ENCODE measurements at places on chromosomes 13 and 19.
A peak's percentile ranks its signal among the peaks of the same experiment; 100 is the strongest.

- DNase-seq = no peak
Measured at GRCh38 chr13:114115796-114116195, 16.6 kb downstream of the RASA3 start.

DNA sequence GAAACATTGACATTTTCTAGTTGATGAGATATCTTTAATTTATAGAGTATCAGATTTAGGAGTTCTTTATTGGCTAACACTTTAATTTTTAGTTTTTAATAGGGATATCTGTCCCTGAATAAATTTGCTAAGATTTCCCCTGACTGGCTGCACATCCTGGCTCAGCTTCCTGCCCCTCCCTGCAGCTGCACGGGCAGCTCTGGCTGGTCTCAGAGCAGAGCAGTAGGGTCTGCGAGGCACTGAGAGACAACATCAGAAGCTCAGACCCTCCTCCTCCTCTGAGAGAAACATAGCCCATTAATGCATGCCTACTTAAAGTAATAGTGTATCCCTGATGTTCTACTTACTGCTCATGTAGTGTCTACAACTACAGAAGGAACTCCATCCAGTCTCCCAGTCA, 139.2 kb downstream of the TNFSF13B start:
- no peak for DNase-seq

GRCh38 chr13:33743438-33744368, 74.2 kb upstream of the RFC3 start:
- DNase-seq = no peak

DNA sequence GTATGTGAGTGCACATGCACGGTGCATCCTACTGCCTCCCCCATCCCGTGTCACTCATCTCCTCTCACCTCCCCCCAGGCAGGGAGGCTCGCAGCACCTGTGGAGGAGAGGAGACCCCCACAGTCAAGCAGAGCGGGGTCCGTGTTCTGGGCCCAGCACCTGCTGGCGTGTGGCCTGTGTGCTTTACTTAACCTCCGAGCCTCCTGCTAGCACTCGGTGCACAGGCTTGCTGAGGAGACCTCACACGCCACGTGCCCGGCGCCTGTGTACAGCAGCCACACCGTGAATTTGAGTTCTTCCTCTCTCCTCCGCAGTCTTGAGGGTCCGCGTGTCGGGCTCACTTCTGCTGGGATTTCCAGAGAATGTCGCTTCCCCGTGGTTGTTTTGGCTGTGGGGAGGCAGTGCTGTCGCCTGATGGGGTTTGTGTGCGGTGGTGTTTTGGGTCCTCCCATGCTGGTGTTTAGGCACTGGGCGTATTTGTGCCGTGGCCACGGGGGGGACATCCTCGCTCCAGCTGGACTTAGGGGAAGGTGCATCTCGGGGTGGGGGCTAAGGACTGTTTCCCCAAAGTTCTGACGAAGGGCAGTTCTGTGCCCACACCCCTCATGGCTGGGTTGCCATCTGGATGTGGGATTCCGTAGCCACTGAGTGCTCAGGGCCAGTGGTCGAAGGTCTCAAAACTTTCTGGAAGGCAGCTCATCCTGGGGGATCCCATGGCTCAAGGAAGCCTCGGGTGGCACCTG, 34.8 kb upstream of the TMEM255B start:
- DNase-seq = no peak

DNA sequence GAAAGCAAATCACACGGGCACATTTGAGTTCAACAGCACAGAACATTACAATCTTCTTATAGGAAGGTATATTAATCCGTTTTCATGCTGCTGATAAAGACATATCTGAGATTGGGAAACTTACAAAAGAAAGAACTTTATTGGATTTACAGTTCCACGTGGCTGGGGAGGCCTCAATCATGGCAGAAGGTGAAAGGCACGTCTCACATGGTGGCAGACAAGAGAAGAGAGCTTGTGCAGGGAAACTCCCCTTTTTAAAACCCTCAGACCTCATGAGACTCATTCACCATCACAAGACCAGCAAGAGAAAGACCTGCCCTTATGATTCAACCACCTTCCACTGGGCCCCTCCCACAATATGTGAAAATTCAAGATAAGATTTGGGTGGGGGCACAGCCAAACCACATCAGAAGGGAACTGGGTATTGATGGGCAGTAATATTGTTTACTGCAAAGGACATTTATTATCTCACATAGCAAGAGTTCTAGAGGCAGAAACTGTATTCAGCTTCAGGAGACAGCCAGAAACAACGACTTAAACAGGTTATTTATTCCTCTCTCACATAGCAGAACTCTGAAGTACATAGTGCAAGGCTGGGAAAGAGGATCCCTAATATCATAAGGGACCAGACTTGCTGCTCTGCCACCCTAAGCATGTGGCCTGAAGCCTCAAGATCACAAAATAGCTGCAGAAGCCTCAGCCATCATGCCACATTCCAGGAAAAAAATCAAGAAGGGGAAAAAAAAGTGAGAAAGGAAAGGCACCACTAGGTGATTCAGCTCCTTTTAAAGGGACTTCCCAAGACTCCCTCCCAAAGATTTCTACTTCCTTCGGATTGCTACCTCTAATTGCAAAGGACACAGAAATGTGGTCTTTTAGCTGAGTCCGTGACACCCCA, 23.1 kb downstream of the FXYD5 start:
- DNase-seq = no peak

- DNase-seq = no peak
Measured at GRCh38 chr19:48455908-48456562, 661 bp downstream of the KCNJ14 start.

- peak; percentile 44 for DNase-seq
Measured at GRCh38 chr19:12647490-12648071, 19.0 kb downstream of the MAN2B1 start.

DNA sequence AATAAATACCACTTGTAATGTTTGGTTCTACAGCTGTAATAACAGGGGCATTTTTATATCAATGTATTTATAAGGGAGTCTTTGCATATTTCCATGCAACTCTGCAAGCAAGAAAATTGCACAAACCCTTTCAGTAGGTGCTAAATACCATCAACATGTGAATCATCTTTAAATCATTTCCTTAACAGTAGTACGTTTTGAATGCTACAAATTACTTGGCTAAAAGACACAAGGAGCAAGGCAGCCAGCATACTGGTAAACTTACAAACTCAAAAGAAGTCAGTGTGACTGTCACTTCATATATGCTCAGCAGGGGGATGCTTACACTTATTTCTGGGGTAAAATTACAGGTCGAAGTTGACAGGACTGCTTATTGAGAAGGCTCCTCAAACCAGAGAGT, 402.4 kb downstream of the EFNB2 start:
- peak; percentile 93 for DNase-seq

DNA sequence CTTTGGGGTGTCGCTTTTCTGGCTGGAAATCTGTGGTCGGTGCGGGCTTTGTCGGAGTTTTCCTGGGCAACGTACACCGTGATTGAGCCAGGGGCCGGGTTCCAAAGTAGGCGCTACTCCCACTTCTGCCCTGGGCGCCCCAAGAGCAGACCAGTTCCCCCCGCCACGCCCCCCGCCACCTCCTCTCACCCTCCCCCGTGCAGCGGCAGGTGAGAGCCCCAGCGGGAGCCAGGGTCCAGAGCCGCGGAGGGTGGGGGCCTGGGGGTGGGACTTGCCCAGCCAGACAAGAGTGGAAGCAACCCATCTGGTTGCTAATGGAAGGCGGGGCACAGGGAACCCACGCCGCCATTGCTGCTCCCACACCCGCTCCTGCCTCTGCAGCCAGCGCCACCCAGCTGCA, 2195.9 kb downstream of the PCDH9 start:
- no peak for DNase-seq

GRCh38 chr13:113506025-113506685, 15.6 kb upstream of the DCUN1D2 start:
- DNase-seq = no peak

DNA sequence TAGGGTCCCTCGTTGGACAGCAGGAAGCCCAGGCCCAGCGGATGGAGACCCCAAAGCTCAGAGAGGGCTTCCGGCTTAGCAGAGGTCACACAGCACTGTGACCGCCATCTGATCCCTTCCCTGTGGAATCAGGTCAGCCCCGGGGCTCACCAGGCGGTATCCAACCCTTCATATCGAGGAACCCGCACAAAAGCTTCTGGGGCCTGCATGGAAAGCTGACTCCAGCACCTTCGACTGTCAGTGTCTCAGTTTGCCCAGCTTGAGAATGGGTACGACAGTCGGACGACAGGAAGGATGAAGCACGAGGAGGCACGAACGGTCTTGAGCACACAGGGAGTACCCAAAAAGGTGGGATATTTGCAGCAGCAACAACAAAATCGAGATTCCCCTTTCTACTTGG, 2.6 kb downstream of the TLE5 start:
- DNase-seq = no peak

GRCh38 chr19:41876847-41877832, at the start of gene CD79A:
TSS of gene CD79A (plus strand) at chr19:41877279. CDS start at chr19:41877305, 26 bp downstream.
- DNase-seq = no peak

GRCh38 chr19:48333467-48334384, 8.4 kb downstream of the EMP3 start:
- DNase-seq = peak; percentile 92

DNA sequence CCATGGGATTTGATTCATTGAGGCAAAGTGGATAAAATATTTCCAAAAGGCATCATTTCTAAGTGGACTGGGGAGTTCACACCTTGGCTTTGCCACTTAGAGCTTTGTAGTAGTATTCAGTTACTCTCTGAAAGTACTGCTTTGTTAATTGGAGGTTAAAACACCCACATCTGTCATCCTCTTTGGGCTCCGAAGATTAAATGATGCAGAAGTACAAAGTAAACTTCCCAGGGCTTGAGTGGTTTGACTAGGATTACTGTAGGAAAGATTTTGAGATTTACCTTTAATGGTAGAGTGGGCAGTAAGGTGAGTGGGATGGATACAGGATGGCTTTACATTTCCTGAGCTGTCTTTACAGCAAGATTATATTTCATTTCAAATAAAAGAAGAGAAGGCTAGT, 42.4 kb downstream of the WASF3 start:
- no peak for DNase-seq

- no peak for DNase-seq
Measured at GRCh38 chr13:52991344-52992020, 37.1 kb upstream of the OLFM4 start.

- DNase-seq = no peak
Measured at GRCh38 chr13:98526182-98526512, 50.8 kb downstream of the STK24 start.

GRCh38 chr19:21698215-21698614, 69.2 kb downstream of the ZNF100 start:
- DNase-seq = peak; percentile 23

DNA sequence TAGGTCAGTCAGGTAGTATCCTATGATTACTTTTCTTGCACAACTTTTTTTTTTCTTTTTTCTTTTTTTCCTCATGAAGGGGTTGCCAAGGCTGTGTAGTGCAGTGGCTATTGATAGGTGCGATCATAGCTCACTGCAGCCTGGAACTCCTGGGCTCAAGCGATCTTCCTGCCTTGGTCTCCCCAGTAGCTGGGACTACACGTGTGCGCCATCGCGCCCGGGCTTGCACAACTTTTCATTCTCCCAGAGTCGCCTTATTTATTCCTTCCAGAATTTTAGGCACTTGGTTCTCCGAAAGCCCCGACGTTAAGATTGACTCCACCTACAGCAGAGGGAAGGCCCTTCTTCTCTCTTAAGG, 867 bp upstream of the ZNF613 start:
- DNase-seq = no peak

DNA sequence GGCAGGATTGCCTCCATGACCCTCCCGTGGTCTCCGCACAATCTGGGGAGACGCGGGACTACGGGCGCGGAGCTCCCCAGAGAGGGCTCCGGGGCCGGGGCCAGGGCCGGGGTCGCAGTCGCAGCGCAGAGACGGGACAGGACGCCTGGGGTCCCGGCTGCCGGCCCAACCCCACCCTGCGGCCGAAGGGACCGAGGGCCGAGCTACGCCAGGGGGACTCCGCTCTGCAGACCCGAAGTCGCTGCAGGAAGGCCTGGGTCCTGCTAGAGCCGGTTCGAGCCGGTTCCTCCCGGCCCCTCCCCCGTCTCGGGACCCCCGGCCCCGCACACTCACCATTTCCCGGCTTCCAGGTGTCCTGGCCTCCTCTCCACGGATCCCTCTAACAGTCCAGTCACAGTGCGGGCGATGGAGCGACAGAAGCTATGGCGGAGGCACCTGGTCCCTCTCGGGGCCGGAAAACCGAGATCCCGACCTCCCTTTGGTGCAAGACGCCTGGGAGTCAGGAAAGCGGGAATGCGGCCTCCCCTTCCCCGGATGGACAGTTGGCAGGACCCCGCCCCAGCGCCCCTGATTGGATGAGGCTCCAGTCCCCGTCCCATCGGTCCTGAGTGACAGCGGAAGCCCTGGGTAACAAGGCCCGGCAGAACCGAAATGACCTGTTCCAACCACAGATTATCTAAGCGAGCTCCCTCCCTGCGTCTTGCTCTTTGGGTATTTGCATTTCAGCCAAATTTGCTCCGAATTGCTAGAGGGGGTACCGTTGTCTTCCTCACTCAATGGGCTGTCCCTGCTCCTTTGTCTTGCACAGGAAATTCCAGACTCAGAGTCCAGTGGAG, at the start of gene ZNF625:
Gene ZNF625 (minus strand): TSS at position 512 of the 836 bp plus-strand sequence. CDS start 176 bp downstream, at position 336.
- DNase-seq = peak; percentile 93

GRCh38 chr13:73825143-73825542, 309.1 kb downstream of the KLF12 start:
- DNase-seq = no peak

GRCh38 chr19:29395111-29395733, 130.6 kb upstream of the VSTM2B start:
- no peak for DNase-seq

GRCh38 chr13:65488606-65489005, 1741.5 kb downstream of the PCDH9 start:
- DNase-seq = no peak

DNA sequence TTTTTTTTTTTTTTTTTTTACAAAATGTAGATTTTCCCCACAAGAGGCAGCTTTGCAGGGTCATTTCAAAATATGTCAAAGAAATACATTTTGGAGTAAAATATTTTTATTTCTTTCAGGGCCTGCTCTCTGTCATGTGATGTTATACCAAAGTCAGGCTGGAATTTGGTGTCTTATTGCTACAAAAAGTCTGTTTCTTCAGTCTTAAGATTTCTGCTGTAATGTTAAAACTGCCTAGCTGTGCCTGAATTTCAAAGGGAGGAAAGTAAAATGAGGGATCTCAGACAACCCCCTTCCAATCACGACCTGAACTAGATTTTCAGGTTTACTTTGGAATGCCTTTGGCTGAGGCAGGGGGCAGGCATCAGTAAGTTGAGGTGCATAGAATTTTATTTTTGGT, 12.8 kb upstream of the GTF2F2 start:
- no peak for DNase-seq

GRCh38 chr13:37934339-37935191, 65.0 kb upstream of the TRPC4 start:
- no peak for DNase-seq

DNA sequence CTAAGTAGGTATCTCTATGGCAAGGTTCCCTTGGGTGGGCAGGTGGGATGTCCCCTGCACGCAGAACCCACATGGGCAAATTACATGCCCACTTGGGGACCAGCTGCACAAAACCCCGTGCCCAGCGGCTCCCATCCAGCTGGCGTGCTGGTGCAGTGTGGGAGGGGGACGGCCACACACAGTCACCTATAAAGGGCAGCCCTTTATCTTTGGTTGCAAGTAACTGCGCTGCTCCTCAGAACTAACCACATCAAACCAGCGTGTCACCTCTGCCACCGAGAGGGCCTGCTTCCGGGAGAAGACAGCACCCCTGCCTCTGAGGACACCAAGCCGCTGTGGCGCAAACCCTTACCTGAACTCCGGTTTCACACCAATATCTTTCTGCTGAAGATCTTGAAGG, 32.2 kb downstream of the ANKRD27 start:
- no peak for DNase-seq

- no peak for DNase-seq
Measured at GRCh38 chr19:21610787-21611186, 105.4 kb downstream of the ZNF429 start.

- no peak for DNase-seq
Measured at GRCh38 chr13:108728370-108728769, 99.0 kb downstream of the MYO16 start.

All from EH (cell line).